ENCODE measurements at places on chromosomes 3 and 15.
A peak's percentile ranks its signal among the peaks of the same experiment; 100 is the strongest.

DNA sequence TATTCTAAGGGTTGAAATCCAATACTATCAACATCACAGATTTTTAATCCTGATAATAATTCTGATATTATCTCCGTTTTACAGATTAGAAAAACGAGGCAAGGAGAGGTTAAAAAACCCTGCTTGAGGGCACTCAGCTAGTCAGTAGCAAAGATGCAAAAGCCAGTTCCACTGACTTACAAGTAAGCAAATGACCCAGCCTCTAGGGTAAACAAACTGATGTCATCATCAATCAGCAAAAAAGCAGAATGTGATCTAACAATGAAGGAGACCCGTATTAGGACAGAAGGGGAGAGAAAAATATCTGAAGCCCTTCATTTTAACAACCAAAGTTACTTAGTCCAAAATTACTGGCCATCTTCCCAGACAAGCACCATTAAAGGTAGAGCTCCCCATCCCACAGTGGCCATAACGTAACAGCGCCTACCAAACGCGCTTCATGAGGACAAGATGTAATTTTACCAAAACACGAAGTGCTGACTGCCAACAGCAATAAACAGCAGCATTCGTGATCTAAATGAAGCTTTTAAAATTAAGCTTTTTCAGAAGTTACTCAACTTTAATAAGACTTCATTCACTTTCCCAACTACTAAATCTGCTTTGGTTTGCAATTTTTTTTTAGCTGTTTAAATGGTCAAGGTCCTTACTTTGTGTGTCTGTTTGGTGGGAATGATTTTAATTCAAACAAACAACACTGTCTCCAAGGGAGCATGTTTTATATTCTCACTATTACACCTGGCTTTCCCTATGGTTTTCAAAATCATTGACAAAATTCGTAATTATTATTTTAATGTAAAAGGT, 176.6 kb downstream of the OSBPL10 start:
- DNase-seq = no peak

GRCh38 chr3:113005611-113006010, 14.8 kb downstream of the GTPBP8 start:
- DNase-seq = no peak

DNA sequence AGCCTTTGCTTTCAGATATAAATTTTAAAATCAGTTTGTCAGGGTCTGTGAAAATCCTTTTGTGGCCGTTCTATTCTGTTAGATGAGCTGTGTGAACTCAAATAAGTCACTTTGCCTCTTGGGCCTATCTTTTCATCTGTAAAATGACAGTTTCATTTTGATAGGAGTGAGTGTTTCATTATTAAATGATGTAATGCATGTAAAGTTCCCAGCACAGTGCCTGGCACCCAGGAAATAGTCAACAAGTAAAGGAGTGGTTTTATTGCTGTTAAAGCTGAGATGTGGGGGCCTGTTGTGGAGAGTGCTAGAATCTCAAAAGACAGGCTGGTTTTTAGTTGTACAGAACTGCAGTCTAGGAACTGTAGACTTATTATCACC, 394.5 kb upstream of the CFAP20DC start:
- DNase-seq = no peak

GRCh38 chr3:51502562-51502910, 2.7 kb upstream of the DCAF1 start:
- DNase-seq = no peak

- no peak for DNase-seq
These were observed 9.7 kb downstream of the ZXDC start for GRCh38 chr3:126465928-126466544.

DNA sequence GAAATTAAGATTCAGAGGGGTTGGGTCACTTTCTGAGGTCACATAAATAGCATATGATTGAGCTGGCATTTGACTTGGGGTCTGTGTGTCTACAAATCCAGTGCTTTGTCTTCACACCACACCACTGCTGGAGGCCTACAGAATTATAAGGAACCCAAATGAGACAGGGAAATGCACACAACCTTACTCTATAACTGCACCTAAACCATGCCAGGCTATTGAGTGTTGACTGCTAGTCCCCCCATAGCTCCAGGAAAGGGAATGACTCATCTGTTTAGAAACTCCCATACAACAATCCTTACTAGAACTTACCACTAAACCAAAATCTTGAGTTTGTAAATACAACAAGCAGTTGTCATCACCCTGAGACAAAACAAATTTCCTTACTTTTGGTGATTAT, 16.9 kb upstream of the TSC22D2 start:
- peak; percentile 65 for DNase-seq
